ENCODE measurements at places on chromosomes 1 and 21.

- DNase-seq = no peak
These were observed 106.5 kb downstream of the PHTF1 start for GRCh38 chr1:113652771-113653170.

GRCh38 chr1:26012864-26013263 lies 8.7 kb upstream of the EXTL1 start:
- no peak for DNase-seq

DNA sequence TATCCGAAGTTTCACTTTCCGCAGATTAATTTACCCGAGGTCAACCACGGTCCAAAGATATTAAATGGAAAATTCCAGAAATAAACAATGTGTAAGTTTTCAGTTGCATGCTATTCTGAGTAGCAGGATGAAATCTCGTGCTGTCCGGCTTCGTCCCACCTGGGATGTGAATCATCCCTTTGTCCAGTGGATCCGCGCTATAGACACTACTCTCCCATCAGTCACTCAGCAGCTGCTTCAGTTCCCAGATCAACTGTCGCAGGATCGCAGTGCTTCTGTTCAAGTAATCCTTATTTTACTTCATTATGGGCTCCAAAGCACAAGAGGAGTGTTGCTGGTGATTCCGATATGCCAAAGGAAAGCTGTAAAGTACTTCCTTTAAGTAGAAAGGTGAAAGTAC lies 8.3 kb upstream of the LRP8 start:
- DNase-seq = no peak

DNA sequence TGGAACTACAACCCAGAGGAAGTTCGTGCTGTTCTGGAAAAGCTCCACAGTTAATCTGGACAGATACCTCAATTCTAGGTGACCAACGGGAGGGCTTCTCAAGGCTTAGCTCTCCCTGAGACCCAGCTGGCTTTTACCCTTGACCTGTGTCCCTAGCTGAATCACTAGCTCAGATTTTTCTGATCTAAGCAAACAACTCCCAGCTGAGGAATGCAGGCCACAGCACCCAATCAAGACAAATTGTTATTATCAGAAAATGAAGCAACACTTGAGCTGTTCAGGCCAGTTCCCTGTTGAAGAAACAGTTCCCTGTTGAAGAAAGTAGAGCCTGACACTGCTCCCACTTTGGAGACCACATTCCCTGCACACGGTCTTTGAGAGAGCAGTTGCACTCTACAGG lies 16.0 kb downstream of the DIO1 start:
- no peak for DNase-seq

DNA sequence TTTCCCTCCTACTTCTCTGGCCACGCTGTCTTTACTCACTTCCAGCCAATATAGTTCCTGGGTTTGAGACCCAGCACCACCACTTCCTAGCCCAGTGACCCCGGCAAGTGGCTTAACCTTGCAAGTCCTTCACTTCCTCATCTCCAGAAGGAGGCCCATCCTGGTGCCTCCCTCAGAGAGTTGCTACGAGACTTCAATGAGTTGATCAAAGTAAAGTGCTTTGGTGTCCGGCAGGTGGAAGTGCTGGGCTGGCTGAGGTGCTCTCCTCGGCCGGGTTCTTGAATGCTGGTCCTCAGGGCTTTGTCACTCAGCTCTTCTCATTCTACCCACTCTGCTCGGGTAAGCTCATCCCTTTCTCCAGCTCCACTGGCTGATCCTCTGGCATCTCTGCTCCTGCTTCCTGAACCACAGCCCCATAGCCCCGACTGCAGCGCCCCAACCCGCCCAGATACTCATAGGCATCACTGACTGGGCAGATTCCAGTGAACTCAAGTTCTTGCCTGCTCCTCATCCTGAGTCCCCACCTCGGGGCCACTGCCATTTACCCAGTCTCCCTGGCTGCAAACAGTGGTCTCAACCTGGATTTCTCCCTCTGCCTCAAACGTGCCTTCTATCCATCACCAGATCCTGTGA lies 75.8 kb upstream of the WNT4 start:
- DNase-seq = no peak

DNA sequence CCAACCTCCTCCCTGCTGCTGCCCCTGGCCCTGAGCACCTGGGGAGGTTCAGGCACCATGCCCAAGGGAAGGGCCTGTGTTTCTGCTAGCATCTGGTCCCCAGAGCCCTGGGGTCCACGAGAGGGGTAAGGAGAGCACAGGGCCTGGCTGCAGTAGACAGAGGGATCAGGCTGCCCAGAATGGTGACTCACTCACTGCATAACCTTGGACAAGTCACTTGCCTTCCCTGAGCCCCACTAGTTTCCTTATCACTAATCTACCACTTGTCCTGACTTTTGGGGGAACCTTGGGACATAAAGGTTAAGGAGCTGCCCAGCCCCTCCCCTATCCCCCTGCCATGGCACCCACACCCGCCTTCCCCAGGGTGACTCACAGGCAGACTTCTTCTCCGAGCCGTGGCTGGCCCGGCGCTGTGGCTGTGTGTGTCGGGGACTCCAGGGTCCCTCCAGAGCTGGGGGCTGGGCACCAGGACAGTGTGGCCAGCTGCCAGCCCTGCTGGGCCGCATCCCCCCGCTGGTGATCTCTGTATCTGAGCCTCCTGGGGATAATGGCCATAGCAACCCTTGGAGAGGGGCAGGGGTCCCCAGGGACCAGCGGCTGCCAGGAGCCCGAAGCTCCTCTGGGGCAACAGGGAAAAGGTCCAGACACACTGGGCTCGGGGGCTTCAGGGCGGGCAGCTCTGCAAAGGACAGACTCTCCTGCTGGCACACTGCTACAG lies 4.0 kb downstream of the ARHGEF19 start:
- no peak for DNase-seq

DNA sequence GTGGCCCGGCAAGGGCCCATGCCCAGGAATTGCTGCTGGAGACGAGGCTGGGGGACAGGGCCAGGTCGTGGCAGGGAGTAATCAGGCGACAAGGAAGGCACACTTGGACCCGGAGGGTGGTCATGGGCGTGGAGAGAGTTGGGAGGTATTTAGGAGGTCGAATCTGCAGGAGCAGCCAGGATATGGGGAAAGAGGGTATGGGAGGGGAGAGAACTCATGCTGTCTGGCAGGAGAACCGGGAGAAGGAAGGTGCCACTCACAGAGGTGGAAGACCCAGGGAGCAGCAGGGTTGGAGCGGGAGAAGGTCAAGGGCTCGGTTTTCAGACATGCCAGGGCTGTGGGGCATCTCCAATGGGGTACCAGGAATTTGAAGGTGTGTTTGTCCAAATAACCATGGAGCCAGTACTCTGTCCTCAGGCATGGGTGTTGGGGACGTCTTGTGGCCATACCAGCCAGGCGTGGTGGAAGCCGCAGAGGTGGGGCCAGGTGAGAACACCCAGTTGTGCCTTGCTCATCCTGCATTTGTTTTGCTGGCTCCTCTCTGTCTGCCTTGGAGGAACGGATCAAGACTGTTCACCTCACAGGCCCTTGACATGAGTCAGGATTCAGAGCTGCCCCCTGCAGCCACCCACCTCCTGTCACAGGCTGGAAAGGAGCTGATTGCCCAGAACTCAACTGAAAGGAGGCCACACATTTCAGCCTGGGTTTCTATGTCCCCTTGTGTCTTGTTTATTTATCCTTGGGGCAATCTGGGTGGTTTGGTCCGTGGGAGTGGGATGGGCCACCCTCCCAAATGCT lies 111.6 kb downstream of the SPSB1 start:
- DNase-seq = no peak

DNA sequence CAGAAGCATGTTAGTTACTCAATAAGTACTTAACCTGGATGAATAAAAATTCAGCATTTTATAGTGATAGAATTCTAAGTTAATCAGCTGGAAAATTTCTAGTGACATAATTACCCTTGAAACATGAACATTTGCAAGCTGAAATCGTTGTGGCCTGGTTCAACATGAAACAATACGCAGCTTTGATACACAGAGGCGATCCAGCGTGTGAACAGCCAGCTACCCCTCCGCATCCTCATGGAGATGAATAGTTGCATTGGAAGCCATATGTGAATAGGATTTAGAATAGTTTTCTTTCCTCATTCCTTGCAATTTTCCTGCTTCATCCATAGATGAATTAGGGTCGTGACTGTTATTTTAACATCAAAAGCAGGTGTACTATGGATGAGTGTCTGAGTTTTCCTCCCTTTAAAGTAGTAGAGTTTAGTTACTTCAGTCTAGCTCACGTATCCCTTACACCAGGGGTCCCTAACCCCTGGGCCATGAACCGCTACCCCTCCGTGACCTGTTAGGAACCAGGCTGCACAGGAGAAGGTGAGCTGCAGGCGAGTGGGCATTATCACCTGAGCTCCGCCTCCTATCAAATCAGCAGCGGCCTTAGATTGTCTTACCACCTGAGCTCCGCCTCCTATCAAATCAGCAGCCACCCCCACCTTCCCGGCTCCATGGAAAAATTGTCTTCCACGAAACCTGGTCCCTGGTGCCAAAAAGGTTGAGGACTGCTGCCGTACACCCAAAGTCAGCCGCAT lies 6.2 kb upstream of the TARBP1 start:
- DNase-seq = no peak

DNA sequence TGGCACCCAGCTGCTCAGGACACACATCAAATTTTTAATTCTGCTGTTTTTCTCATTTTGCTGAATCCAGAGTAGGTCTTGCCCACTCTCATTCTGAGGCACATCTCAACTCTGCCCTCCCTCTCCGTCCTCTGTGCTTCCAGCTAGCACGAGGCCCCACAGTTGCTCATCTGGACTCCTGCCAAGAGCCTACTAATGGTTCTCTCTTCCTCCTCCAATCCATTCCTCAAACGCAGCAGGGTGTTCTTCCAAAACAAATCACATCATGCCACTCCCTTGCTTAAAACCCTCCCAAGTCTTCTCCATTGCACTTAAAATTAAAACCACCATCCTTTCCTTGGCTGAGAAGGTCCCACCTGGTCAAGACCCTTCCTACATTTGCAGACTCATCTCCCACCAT lies 49.8 kb upstream of the SCAF4 start:
- DNase-seq = peak; percentile 20

GRCh38 chr1:31432592-31433395 lies 19.8 kb downstream of the SERINC2 start:
- no peak for DNase-seq

- no peak for DNase-seq
These were observed 118.5 kb downstream of the ITSN1 start for GRCh38 chr21:33760641-33761440.

GRCh38 chr1:89312572-89312971 lies 39.9 kb upstream of the GBP5 start:
- no peak for DNase-seq

DNA sequence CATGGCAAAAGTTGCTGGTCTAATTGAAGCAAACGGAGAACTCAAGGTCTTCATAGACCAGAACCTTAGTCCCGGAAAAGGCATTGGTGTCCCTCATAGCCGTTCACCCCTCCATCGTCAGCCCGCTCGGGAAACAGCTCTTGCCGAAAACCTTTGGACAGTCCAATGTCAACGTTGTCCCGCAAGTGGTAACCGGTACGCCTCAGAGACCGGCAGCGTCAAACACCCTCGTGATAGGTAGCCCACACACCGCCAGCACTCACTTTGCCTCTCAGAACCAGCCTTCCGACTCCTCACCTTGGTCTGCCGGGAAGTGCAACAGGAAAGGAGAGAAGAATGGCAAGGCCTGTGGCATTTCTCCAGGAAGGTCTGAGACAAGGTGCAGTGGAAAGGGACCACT lies 351.3 kb upstream of the CAMK1G start:
- DNase-seq = no peak

DNA sequence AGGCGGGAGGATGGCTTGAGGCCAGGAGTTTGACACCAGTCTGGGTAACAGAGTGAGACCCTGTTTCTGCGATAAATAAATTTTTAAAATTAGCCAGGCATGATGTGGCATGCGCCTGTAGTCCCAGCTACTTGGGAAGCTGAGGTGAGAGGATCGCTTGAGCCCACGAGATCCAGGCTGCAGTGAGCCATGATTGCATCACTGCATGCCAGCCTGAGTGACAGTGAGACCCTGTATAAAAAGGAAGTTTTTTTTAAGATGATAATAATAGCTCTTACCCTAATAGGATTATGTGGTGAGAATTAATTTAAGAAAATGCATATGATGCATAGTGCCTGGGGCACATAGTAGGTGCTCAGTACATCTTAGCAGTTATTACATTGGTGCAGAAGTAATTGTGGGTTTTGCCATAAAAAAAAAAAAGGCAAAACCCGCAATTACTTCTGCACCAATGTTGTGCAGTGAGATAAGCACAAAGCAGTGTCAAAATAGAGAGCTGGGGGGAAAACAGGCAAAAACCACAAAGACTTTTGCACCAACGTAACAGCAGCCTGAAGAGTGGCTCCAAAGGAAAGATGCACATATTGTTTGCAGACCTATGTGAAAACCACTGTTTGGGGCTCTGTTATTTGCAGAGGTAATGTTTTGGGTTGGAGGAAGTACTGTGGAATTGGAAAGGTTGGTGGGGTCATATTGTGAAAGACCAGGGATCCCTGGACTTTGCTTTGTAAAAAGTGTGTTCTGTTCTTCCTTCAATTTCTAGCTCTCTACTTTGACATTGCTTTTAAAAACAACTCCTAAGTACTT lies 72.4 kb downstream of the PLXNA2 start:
- DNase-seq = no peak

DNA sequence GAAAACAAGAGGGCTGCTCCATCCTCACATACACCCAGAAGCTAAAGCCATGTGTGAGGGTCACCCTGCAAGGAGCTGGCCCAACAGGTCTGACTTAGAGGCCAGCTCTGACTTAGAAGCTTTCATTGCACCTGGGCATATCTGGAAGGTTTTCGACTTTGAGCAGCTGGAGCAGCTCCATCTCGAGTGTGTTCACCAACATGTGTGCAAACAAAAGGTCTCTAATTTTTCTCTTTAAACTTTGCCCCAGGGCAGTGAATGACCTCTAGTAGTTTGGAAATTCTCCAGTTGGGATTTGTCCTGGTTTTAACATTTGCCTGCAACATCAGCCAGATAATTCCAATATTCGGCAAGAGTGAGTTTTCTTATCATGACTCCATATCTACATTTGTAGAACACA lies 108.3 kb downstream of the TNR start:
- DNase-seq = no peak

DNA sequence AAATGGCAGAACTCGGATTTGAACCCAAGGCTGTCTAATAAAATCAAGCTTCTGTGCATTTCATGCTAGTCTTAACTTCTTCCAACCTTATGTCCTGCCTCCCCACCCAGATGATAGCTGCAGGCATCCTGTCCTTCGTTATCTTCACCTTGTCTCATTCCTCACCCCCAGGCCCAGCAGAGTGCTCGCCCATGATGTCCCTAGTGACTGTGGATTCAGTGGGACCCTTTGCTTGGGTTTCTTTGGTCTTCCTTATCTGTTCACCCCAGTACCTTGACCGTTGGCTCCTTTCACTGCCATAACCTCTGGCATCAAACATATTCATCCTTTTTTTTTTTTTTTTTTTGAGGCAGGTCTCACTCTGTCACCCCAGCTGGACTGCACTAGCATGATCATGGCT lies 5.6 kb upstream of the BSDC1 start:
- no peak for DNase-seq

Measured in psoas muscle (tissue), 8 donors.